ENCODE measurements at places on chromosomes 1 and 21.
A peak's percentile ranks its signal among the peaks of the same experiment; 100 is the strongest.

DNA sequence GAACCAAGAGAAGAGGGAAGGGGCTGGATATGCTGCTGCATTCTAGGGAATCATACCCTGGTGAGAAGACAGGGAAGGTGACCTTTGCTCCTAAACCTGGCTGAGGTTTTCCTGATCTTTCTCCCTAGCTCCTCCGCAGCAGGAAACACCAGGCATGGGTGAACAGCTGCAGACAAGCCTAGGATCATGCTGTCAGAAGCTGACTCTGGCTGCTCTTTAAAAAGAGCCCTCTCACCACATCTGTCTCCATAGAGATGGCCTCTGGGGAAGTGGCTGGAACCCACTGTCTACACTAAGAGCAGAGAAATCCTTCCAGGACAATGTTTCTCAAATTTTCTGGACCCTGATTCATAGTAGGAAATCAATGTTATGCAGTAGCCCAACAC lies 57.6 kb downstream of the CD34 start:
- no peak for DNase-seq

DNA sequence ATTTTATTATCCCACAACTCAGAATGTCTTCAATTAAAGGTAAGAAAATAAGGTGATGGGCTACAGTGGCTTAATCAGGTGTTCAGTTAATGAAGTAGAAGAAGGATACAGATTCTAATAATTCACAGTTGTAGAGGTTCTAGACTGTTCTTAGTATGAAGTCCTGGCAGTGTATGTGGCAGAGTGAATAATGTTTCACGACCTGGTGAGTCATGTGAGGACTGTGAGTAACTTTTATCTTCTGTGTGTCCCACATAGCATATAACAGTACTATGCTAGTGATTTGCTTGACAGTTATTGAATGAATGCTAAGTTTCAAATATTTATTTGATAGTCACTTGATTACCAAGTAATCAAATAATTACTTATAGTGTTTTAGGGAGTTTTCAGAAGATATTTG lies 20.0 kb downstream of the SLC16A4 start:
- no peak for DNase-seq

- no peak for DNase-seq
Observed at GRCh38 chr1:109712321-109712864, 342 bp downstream of the GSTM5 start.

GRCh38 chr1:54353959-54354358 lies 52.2 kb downstream of the SSBP3 start:
- peak; percentile 53 for DNase-seq

DNA sequence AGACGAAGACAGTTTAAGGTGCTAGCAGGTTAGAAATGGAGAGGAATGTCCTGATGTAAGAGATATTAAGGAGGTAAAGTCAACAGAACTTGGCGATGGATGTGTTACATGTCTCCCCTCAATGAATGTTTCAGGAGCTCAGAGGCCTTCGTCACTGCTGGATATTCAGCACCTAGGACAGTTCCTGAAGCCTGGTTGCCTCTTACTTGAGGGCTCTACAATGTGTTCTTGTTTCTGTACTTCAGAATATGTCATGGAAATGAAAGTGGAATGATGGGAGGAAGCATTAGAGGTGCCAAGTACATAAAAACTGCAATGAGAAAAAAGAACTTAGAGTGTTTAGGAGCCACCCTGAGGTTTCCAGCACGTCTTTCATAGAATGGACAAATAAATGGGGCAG lies 17.7 kb downstream of the TNR start:
- no peak for DNase-seq

GRCh38 chr1:67646145-67647035 lies 38.6 kb upstream of the GADD45A start:
- DNase-seq = no peak

DNA sequence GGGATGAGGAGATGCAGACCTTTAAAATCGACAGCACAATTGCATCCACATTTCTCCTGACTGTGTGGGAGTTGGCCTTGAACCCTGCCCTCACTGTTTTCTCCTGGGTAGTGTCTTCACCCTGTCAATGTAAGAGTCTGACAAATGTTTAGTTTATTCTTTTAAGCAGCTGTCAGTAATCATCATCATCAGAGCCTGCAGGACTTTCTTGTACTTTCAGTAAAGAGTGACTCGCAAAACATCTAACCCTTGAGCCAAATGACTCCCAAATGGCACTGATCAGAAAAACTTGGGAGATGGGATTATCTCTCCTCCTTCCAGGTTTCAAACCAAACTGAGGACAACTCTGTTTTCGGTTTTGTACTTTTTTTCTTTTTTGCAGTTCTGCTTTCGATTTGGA lies 460.2 kb downstream of the KIF26B start:
- DNase-seq = no peak

DNA sequence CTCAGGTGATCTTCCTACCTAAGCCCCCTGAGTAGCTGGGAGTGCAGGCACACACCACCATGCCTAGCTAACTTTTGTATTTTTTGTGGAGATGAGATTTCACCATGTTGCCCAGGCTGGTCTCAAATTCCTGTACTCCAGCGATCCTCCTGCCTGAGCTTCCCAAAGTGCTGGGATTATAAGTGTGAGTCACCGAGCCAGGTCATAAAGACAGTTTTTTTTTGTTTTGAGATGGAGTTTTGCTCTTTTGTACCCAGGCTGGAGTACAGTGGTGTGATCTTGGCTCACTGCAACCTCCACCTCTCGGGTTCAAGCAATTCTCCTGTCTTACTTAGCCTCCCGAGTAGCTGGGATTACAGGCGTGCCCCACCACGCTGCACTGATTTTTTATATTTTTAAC lies 42.1 kb downstream of the KIF1B start:
- DNase-seq = no peak

GRCh38 chr1:59666106-59666505 lies 148.6 kb upstream of the HOOK1 start:
- DNase-seq = no peak

DNA sequence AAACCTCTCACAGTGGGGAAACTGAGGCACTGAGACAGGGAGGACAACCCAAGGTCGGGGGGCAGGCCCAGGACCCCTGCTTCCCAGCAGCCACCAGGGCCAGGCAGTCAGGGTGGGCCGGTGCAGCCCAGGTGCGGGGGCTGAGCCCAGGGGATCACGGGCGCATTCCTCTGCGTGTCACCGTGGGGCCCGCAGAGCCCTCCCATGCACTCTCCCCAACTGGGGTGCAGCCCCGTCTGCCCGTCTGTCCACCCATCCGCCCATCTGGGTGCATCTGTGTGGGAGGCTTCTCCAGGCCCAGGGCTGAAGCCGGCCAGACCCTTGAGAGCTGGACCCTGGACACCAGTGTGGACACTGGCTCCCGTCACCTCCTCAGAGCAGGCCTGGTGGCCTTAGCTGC lies 2.9 kb upstream of the PLCH2 start:
- no peak for DNase-seq

GRCh38 chr1:44565259-44565750 lies 109.0 kb downstream of the TMEM53 start:
- DNase-seq = no peak

GRCh38 chr1:166937962-166938361 lies 37.4 kb downstream of the ILDR2 start:
- DNase-seq = no peak

- peak; percentile 82 for DNase-seq
Observed at GRCh38 chr1:21909286-21909759, 27.8 kb downstream of the HSPG2 start.

- no peak for DNase-seq
Observed at GRCh38 chr1:243455760-243456651, 200.2 kb downstream of the SDCCAG8 start.

- no peak for DNase-seq
Observed at GRCh38 chr1:4253935-4254334, 353.9 kb upstream of the C1orf174 start.

GRCh38 chr1:77388661-77389060 lies 106.8 kb downstream of the AK5 start:
- DNase-seq = no peak

DNA sequence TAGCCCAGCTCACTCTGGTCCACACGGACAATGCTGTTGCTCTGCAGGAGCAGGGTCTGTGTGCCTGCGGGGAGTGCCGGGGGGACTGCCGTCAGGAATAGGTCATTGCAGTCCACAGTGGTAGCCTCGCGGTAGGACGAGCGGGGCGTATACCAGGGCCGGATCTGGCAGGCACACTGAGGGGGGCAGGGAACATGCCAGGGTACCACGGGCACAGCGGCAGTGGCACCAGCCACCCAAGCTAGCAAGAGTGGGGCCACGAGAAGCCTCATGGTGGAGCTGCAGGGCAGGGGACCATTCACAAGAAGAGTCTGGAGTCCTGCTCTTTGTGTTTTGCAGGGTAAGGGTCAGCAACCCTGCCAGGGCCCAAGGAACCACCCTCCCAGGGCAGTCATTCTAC lies 65.8 kb downstream of the LRRN2 start:
- no peak for DNase-seq

DNA sequence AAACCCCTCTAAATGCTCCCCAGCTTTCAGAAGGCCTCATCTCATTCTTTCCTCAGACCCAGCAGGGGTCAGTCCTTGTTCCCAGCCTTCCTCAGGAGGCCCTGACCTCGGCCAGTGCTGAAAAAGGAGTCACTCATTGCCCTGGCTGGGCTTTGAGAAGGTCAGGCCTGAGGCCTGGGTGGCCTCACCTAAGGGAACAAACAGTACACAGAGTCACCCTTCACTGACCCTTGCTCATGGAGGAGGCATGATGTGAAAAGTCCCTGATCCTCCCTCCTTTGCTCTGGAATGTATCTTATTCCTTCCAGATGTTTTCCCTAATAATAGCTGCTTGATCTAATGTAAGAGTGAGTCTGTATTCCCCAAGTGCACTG lies 117.7 kb upstream of the SLC44A3 start:
- DNase-seq = no peak

DNA sequence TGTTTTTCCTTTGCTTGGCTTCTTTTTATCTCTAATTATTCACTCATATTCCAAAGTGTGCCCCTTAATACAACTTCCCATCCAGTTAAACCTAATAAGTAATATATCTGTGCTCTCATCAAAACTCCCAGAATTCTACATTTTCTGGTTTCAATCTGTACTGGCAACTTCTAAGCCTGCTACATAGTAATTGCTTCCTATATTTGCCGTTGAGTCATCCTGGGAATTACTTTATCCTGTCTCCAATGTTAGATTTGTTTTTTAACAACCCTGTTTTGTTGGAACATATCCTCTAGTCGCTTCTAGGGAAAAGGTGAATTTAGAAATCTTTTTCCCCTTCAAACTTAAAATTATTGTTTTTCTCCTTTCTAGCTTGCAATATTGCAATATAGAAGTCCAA lies 620.5 kb upstream of the PKN2 start:
- DNase-seq = no peak

DNA sequence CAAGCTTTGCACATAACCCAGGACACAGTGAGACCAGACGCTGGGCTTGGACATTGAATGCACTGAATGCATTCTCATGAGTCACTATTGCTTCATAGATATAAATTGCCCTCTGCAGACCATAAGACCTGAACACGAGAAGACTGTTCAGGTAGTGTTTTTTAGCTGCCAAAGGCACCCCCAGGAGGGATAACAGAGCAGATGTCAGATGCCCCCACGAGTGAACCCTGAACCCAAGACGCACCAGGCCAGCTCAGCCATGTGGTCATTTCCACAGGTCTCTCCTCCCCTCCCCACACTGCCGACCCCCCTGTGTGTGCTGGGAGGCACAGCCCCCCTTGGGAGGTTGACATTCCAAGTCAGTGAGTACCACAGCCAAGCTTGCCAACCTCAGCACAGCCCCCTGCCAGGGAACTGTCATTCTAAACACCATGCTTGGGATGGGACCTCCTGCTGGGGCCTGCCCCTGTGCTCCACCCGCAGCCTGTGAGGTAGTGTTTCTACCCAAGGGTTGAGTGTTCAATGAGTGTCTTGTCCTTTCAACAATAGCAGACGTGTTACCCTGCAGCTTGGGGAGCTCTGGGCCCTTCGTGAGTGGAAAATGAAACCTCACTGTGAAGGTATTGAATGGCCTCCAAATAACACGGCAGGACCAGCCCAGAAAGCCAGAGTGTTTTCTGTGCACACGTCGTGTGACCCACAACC lies 68.2 kb downstream of the PSMG1 start:
- DNase-seq = peak; percentile 79

DNA sequence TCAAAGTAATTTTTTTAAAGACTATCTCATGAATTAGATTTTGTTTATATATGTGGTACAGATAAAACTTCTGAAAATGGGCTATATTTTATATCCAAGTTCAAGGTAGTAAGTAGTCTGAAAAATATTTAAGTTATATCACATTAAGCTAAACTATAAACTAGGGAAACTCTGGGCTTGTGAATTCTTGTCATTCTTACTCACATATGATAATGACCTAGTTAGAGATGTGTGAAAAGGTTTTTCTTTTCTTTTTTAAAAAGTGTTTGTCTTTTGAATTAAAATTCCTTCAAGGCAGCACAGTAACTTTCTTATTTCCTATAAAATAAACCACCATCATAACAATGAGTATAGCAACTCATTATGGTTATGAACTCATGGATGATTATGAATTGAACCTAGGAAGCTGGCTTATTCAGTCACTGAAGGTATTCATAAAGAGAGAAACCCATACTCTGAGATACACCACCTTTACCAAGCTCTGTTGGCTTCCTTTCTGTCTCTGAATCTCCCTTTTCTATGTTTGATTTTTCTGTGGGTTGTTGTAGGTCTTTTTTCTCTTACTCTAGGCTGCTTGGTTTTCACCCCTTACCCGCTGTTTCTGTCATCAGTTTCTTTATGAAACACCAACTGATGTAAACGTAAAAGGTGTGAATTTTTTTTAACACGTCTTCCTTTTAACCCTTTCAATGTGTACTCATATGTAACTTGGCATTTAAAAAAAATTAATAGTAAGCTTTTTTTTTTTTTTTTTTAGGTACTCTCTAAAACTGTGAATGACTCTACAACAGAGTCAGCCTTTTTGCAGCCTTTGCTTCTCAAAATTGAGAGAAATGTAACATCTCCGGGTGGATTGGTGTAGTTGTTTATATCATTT lies 25.2 kb downstream of the IL12RB2 start:
- DNase-seq = no peak

GRCh38 chr1:27398405-27399149 lies 6.2 kb downstream of the GPR3 start:
- DNase-seq = no peak

DNA sequence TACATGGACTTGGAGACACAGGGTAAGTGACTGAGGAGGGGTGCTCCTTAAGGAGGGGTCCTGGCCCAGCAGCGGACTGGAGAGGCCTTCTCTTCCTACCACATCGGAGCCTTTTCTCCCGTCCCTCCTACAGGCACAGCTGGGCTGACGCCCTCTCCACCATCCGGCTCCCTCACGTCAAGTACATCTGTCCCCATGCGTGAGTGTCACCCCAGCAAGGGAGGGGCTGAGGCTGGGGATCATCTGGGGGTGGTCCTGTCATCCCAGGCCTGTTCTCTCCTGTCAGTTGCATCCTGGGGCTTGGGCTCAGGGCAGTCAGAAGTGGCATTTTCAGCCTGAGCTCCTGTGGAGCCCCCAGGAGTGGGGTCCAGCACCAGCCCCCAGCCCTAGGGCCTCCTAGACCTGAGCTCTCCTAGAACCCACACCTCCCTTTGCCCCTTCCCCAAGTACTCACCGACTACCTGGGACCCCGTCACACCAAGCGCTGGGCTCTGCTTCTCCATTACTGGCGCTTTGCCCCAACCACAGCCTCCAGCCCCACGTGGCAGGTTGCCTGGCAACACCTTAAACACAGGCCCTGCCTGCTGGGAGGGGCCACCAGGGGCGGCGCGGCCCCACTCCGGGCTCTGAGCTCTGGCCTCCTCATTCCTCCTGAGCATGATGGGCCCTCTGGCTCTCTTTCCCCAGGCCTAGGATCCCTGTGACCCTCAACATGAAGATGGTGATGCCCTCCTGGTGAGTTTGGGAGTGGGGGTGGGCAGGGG lies 2.3 kb downstream of the LYPLA2 start:
- DNase-seq = no peak
